ENCODE measurements at places on chromosomes 4 and X.
A peak's percentile ranks its signal among the peaks of the same experiment; 100 is the strongest.

GRCh38 chr4:3261411-3262207 lies 12.7 kb downstream of the MSANTD1 start:
- no peak for DNase-seq

DNA sequence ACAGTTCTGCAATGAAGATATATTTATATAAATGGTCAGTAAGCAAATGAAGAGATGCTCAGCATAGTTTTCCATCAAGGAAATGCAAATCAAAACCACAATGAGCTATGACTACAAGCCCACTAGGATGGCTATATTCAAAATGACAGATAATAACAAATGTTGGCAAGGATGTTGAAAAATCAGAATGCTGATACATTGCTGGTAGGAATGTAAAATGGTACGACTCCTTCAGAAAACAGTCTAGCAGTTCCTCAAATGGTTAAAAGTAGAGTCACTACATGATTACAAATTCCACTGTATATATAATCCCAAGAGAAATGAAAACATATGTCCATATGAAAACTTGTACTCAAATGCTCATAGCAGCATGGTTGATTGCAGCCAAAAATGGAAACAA lies 425.0 kb upstream of the ATOH1 start:
- no peak for DNase-seq

- no peak for DNase-seq
Observed at GRCh38 chrX:17537723-17538243, 162.8 kb downstream of the NHS start.

DNA sequence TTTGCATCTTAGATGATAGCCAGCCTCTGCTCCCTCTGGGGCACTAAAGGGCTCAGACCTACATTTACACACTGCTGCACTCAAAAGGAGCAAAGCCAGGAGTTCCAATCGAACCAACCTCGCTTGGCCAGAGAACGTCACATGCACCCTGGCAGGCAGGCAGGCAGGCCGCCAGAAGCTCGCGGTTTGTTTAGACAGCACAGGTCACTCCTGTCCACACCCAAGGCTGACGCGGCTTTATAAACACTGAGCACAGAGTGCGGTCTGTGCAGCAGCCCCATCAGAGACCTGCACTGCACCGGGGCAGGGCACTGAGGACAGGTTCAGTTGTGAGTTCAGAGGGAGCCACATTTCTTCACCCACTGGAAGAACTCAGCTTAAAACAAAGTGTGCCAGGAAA lies 143.9 kb downstream of the BCOR start:
- DNase-seq: peak; percentile 59

DNA sequence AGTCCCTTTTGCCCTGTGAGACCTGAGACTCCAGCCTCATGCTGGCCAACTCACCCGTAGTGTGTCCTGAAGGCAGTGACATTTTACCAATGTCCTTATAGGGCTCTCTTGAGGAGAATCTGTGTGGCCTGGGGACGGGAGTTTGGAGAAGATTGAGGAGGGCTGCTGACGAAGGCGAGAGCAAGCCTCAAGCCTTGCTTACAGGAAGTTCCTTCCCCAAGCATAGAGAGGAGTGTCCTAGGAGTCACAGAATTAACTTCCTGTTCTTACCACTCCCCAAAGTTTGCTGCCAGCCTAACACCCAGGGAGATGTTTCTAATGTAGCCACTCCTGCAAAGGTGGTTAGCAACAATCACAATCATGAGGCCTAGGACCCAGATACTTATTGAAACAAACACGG lies at the start of gene NXF3:
TSS of gene NXF3 (minus strand) at position 202 of the 400 bp plus-strand sequence. CDS start at position 82, 120 bp downstream.
- DNase-seq: no peak
